Muscle of leg (tissue), 16 donors: ENCODE measurements at places on chromosomes 12 and 14. TPM values are rescaled to one million over a fixed set of nuclear protein-coding genes. Genes with fewer than 3 reads are reported as not detected.

DNA sequence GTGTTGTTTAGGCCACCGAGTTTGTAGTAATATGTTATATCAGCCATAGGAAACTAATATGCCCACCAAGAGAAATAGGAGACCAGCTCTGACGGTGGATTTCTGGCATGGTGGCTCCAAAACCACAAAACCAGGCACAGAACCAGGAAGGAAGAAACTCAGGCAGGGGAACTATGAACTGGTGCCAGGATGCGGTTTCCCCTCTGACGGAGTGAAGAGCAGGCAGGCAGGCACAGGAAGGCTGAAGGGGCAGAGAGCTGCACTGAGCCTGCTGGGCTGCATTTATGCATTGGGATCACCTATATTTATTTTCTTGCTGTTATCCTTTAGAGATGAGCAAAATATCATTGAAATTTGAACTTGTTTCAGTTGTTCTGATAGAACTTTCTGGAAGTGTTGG, 479.4 kb downstream of the VRK1 start:
- DNase-seq: no peak

- peak; percentile 93 for DNase-seq
Measured at GRCh38 chr12:124453419-124454351, 113.7 kb downstream of the NCOR2 start.

GRCh38 chr12:108218921-108219320, 89.8 kb downstream of the WSCD2 start:
- no peak for DNase-seq

GRCh38 chr12:10847744-10848143, 1.5 kb downstream of the PRR4 start:
- peak; percentile 10 for DNase-seq

DNA sequence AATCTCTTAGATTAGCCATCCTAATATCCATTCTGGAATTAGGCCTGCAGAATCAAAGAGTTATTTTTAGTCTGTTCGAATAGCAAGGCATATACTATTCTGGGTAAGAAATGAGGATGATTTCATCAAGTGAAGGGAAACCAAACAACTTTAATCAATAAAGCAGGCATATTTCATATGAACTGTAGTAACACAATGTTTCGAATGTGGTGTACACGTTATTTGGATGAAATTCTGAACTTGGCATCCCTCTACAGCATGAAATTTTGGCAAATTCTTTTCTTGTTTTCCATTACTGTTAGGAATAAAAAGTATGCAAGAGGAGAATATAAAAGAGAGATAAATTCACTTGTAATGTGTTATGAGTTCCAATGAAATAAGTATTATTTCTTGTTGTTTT, 1233.3 kb upstream of the SEL1L start:
- peak; percentile 81 for DNase-seq

- DNase-seq: peak; percentile 32
Measured at GRCh38 chr14:81085596-81085995, 130.2 kb downstream of the TSHR start.

GRCh38 chr12:104154286-104154685, 16.3 kb upstream of the NFYB start:
- DNase-seq: no peak

DNA sequence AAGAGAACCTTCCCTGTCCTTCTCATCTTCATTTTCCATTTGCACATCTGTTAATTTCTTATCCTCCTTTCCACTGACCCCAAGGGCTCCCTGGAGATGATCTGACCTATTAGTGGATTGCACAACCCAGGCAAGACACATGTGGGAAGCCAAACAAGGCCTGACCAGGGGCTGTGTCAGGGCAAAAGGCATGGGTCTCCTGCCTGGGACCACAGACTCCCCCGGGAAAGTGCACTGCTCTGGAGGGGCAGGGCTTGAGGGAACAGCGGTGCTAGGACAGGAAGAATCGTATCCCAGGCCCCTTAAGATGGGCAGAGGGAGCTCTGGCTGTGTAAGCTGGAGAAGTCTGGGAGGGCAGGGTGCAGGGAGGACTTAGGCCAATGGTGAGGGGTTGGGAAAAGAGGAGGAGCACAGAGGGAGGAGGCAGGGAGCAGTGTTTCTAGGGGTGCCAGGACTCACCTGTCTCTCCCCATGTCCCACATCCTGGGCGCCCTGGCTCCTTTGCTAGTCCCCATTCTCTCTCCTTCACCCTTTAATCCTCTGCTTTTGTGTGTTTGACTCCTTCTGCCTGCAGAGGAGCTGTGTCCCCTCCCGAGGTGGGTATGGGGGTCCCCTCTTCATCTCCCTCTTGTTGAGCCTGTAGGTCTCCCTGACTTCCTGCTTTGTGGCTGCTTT, 25.3 kb downstream of the PLEKHG3 start:
- DNase-seq: no peak

- DNase-seq: peak; percentile 69
Measured at GRCh38 chr12:57242329-57242690, 8.7 kb downstream of the STAC3 start.

- DNase-seq: no peak
Measured at GRCh38 chr14:22505697-22506377, 83.2 kb downstream of the DAD1 start.

DNA sequence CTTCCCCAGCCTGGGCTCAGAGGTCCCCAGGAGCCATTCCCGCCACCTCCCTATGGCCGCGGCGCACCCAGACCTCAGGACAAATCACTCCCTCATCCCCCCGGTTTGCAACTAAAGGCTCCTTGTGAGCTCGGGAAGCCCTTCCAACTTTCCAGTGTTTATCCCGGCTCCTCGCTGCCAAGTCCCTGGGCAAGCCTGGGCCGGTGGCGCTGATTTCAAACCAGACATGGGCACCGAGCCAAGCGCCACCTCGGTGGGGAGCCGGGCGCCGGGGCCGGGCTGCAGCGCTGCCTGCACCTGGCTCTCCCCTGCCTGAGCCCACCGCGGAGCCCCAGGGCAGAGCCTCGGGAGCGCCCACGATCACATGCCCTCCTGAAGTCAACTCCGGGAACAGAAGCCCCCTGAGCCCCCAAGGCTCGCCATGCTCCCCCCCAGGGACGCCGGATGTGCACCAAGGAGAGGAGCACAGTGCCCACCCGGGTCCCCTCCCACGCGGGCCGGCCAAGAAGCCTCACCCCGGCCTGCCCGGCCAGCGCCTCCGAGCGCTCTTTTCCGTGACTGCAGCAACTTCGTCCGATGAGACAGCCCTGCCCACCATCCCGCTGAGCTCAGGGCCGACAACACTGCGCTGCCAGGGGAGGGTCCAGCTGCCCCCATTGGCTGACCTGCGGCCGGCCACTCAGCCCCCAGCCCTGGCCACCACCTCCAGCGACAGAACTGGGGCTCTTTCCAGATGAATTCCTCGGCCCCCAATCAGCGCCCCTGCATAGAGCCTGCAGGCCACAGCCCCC, 50.0 kb downstream of the NCOR2 start:
- DNase-seq: peak; percentile 92

Gene DDN
- total RNA-seq: 19.2 TPM

Gene SPIC
- total RNA-seq: not detected

Gene TUNAR
- 0.18 TPM for total RNA-seq

Gene OR6C3
- not detected for total RNA-seq

Gene GRIP1
- total RNA-seq: 2.2 TPM

Gene KERA
- total RNA-seq: 223 TPM

Gene GLIPR1L2
- total RNA-seq: 1.5 TPM
